ENCODE measurements at places on chromosomes 2 and 18. TPM values are rescaled to one million over a fixed set of nuclear protein-coding genes. Genes with fewer than 3 reads are reported as not detected.

DNA sequence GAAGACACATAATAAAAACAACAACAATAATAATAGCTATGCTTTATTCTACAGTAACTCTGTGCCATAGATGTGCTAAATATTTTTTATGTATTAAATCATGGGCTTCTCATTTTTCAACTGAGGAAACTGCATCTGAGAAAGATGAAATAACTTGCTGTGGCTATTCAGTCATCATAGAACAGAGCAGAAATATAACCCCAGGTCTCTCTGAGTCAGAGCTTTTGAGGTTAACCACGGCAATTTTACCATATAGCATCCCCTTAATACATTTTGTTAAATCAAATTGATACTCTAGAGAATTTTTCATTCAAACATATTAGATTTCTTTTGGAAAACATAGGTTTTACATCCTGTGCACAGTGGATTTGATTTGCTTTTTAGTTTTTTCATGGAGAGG is 586.6 kb upstream of the KLHL29 start:
- no peaks in the 10 kb centered on the region for H3K36me3 ChIP-seq
- H3K4me3 ChIP-seq, result no peak overlapping the region
- no peaks in the 10 kb centered on the region for H3K27me3 ChIP-seq
- no peaks in the 10 kb centered on the region for H3K4me1 ChIP-seq
- no peak overlapping the region for H3K27ac ChIP-seq
- DNase-seq, result no peak

DNA sequence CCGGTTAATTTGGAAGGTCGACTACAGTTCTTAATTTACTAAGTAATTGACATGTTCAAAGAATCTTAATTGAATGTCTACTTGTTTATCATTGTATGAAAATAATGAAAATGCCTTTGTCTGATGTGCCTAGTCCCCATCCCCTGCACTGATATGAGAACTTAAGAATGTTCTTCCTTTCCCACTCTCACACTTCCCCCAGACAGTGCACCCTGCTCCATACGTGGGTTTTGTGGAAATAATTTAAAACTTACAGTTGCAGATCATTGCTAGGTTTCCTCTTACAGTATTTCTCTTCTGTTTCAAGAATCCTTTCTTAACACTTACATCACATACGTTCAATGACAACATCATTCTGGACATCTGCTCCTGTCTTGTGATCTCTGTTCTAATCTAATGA is 3.5 kb downstream of the ICOS start:
- H3K27ac ChIP-seq, result peak overlapping the region; percentile 87
- H3K4me3 ChIP-seq, result peak overlapping the region; percentile 80
- peaks cover 28% of the 10 kb centered on the region for H3K4me1 ChIP-seq
- DNase-seq, result no peak
- no peaks in the 10 kb centered on the region for H3K36me3 ChIP-seq
- H3K27me3 ChIP-seq, result no peaks in the 10 kb centered on the region

DNA sequence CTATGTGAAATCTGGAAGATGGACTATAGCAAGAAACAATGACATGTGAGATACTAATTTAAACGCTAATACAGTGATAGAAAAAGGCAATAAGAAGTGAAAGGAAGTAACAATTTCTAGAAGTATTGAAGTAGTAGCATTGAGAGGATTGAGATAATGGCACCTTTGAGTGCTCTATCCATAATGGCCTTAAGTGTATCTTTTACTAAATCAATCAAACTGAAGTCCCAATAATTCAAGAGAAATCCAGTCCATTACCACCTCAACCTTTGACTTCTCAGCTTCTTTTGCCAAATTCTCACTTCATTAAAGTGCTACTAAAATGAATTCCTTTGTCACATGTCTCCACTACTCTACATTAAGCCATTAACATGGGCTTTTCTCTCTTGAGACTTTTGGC is 82.6 kb upstream of the KYNU start:
- H3K4me3 ChIP-seq, result no peak overlapping the region
- DNase-seq, result no peak
- no peaks in the 10 kb centered on the region for H3K27me3 ChIP-seq

DNA sequence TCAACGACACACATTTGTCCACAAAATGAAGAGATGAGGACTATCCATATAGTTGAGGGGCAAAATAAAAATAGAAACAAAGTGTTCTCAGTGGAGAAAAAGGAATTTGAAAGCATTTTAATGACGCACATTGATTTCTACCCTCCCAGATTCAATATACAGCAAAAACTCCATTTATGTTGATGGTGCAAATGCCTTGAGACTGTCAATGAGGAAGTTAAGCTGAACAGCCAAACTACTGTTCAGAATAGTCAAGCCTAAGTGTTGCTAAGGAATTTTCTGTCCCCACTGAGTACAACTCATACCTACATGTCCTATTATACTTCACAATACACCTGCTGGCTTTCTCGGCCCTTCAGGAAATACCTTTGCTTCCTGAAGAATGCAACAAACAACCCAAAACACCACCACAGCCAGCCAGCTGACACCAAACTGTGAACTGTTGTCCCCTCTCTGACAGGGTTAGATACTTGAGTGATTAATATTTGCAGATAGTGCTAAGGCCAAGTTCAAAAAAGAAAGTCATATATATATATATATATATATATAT is 27.8 kb upstream of the DARS1 start:
- H3K27me3 ChIP-seq, result no peaks in the 10 kb centered on the region
- H3K4me1 ChIP-seq, result peaks cover 17% of the 10 kb centered on the region
- H3K27ac ChIP-seq, result no peak overlapping the region
- no peak for DNase-seq

The DNAJB2 gene
- total RNA-seq, result 113 TPM

Measured in naive thymus-derived CD4-positive, alpha-beta T cell (primary cell).